ENCODE measurements at places on chromosomes 13 and 19.

GRCh38 chr19:49549045-49549444 lies 21.2 kb downstream of the RCN3 start:
- peaks cover 13% of the 10 kb centered on the region for H3K36me3 ChIP-seq
- H3K27me3 ChIP-seq: peaks cover 5% of the 10 kb centered on the region

GRCh38 chr13:42355092-42355485 lies 83.1 kb downstream of the AKAP11 start:
- peaks cover 6% of the 10 kb centered on the region for H3K36me3 ChIP-seq
- H3K27ac ChIP-seq: peak overlapping the region; percentile 89
- H3K4me3 ChIP-seq: peak overlapping the region; percentile 15

- no peak overlapping the region for H3K27ac ChIP-seq
- H3K4me3 ChIP-seq: no peak overlapping the region
- no peak for DNase-seq
- no peaks in the 10 kb centered on the region for H3K36me3 ChIP-seq
Observed at GRCh38 chr19:49136771-49137171, 17.4 kb downstream of the PPFIA3 start.

DNA sequence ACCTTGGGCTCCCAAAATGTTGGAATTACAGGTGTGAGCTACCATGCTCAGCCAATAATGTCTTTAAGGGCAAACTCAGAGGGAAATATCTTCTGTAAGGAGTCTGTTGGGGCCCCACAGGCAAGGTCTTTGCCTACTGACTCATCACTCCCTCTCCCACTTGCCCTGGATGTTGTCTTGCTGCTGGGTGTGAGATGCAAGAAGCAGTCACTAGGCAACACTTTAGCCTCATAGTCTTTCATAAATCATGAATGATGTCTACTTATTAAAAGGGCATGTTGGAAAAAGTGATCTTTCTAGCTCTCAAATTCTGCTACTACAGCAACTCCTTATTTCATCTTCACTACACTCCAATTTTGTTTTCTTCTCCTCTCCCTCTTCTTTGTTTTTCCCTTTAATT lies 34.6 kb upstream of the SLC10A2 start:
- no peaks in the 10 kb centered on the region for H3K4me1 ChIP-seq
- H3K27ac ChIP-seq: no peak overlapping the region
- DNase-seq: no peak
- no peak overlapping the region for H3K4me3 ChIP-seq
- H3K27me3 ChIP-seq: no peaks in the 10 kb centered on the region

DNA sequence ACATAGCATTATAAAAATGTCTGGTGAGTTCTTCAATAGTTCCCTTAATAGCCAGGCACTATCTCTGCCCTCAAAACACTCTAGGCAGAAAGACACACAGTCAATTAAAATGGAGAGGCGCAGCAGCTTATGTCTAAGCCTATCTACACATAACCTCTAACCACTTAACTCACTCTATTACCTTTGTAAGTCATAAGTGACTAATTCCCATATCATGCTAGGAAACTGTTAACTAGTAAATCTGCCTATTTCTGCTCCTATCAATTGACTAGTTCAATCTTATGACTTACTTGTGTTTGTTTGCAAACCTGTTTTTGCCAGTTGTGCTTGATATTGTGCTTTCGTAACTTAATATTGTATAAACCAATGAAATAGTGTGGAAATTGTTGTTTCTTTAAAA lies 3.2 kb downstream of the CCDC122 start:
- peaks cover 28% of the 10 kb centered on the region for H3K4me1 ChIP-seq
- H3K27ac ChIP-seq: no peak overlapping the region
- no peak overlapping the region for H3K4me3 ChIP-seq
- no peak for DNase-seq

DNA sequence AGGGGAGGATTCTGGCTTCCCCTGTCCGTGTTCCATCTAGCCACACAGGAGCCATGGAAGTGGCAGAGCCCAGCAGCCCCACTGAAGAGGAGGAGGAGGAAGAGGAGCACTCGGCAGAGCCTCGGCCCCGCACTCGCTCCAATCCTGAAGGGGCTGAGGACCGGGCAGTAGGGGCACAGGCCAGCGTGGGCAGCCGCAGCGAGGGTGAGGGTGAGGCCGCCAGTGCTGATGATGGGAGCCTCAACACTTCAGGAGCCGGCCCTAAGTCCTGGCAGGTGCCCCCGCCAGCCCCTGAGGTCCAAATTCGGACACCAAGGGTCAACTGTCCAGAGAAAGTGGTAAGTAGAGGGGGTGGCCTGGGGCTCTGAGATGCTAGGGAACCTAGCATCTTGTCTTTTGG lies 1.5 kb downstream of the BABAM1 start:
- no peaks in the 10 kb centered on the region for H3K27me3 ChIP-seq
- H3K27ac ChIP-seq: no peak overlapping the region
- peaks cover 11% of the 10 kb centered on the region for H3K36me3 ChIP-seq
- H3K4me3 ChIP-seq: peak overlapping the region; percentile 49
- H3K4me1 ChIP-seq: peaks cover 28% of the 10 kb centered on the region

DNA sequence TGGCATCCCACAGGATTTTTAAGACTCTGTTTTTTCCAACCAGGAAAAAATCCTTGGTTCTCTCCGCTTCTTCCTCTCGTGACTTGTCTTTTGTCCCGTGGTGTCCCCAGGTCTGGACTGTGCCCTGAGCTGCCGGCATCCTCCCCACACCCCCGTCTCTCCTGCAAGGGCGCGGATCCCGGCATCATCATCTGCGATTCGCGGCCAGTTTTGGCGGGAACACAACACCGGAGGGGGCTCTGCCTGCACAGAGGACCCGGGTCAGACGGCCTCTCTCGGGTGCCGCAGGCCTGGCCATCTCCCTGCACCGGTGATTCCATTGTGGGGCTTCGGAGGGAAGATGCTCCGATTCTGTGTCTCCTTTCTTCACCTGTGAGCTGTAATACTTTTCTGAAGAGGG lies 18.8 kb upstream of the GAS6 start:
- no peak for DNase-seq
- H3K4me1 ChIP-seq: peaks cover 15% of the 10 kb centered on the region
- H3K27me3 ChIP-seq: peaks cover 10% of the 10 kb centered on the region
- H3K27ac ChIP-seq: no peak overlapping the region

DNA sequence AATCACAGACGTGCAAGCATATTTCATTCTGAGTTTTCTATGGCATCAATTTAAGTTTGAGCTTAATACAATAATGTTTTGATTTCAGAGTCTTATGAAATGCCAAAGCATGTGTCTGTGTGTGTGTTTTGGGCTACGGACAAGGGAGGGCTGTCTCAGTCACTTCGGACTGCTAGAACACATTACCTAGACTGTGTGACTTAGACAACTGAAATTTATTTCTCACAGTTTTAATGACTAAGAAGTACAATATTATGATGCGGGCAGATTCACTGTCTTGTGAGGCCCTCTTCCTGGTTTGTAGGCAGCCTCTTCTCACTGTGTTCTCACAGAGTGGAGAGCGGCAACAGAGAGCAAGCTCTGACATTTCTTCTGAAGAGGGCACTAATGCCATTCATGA lies 1202.0 kb downstream of the EFNB2 start:
- H3K27ac ChIP-seq: no peak overlapping the region
- no peak for DNase-seq
- H3K27me3 ChIP-seq: no peaks in the 10 kb centered on the region
- no peak overlapping the region for H3K4me3 ChIP-seq
- H3K4me1 ChIP-seq: no peaks in the 10 kb centered on the region

- no peak overlapping the region for H3K27ac ChIP-seq
- H3K4me1 ChIP-seq: no peaks in the 10 kb centered on the region
- DNase-seq: no peak
- H3K27me3 ChIP-seq: peaks cover 13% of the 10 kb centered on the region
- no peaks in the 10 kb centered on the region for H3K36me3 ChIP-seq
Observed at GRCh38 chr19:4606921-4607678, 32.2 kb upstream of the TNFAIP8L1 start.

DNA sequence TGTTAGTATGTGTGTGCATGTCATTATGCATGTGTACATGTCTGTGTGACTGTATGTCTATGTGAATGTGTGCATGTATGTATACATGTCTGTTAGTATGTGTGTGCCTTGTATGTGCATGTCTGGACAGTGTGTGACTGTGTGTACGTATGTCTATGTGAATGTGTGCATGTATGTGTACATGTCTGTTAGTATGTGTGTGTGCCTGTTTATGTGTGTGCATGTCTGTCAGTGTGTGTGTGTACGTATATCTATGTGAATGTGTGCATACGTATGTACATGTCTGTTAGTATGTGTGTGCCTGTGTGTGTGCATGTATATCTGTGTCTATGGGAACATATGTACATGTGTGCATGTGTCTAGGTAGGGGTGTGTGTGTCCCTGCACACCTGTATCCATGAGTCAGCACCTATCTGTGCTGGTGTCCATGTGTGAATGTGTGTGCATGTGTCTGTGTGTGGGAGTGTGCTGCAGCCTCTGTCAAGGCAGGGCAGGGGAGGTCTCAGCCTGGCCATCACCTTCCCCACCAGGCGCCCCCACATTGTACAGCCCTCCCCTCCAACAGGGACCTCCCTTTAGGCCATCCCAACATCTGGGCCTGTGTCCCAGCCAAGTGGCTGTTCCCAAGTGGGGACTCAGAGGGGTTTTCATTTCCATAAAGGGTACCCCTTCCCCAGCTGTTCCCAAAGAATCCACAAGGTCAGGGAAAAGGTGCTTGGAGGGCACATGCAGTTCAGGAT lies 4.4 kb downstream of the GAS6 start:
- peaks cover 22% of the 10 kb centered on the region for H3K27me3 ChIP-seq
- peaks cover 22% of the 10 kb centered on the region for H3K4me1 ChIP-seq
- H3K4me3 ChIP-seq: no peak overlapping the region
- no peak for DNase-seq
- no peak overlapping the region for H3K27ac ChIP-seq

- no peaks in the 10 kb centered on the region for H3K4me1 ChIP-seq
- H3K27ac ChIP-seq: no peak overlapping the region
- no peak overlapping the region for H3K4me3 ChIP-seq
- DNase-seq: no peak
- no peaks in the 10 kb centered on the region for H3K36me3 ChIP-seq
- H3K27me3 ChIP-seq: peaks cover 17% of the 10 kb centered on the region
Observed at GRCh38 chr19:2983351-2984214, 6.2 kb downstream of the TLE6 start.

- no peak for DNase-seq
- H3K27me3 ChIP-seq: peaks cover 1% of the 10 kb centered on the region
- peaks cover 10% of the 10 kb centered on the region for H3K36me3 ChIP-seq
- no peak overlapping the region for H3K27ac ChIP-seq
- peaks cover 5% of the 10 kb centered on the region for H3K4me1 ChIP-seq
Observed at GRCh38 chr13:46303742-46304385, 83.2 kb downstream of the RUBCNL start.

GRCh38 chr13:98977568-98978265 lies at the start of gene DOCK9:
Gene DOCK9, minus strand, starts transcription at chr13:98978064. Its CDS starts 155 bp downstream, at chr13:98977909.
- DNase-seq: no peak
- H3K36me3 ChIP-seq: peaks cover 3% of the 10 kb centered on the region
- H3K4me3 ChIP-seq: no peak within 1 kb of the TSS
- H3K27ac ChIP-seq: no peak within 1 kb of the TSS
- no peaks in the 10 kb centered on the region for H3K27me3 ChIP-seq
- peaks cover 41% of the 10 kb centered on the region for H3K4me1 ChIP-seq

- no peak overlapping the region for H3K4me3 ChIP-seq
- no peak overlapping the region for H3K27ac ChIP-seq
- no peaks in the 10 kb centered on the region for H3K4me1 ChIP-seq
- H3K36me3 ChIP-seq: no peaks in the 10 kb centered on the region
- peaks cover 6% of the 10 kb centered on the region for H3K27me3 ChIP-seq
Observed at GRCh38 chr13:77565635-77566034, 30.1 kb downstream of the SCEL start.

- DNase-seq: no peak
- H3K4me3 ChIP-seq: no peak overlapping the region
- no peaks in the 10 kb centered on the region for H3K36me3 ChIP-seq
- no peaks in the 10 kb centered on the region for H3K27me3 ChIP-seq
Observed at GRCh38 chr13:65656740-65657329, 1573.3 kb downstream of the PCDH9 start.

DNA sequence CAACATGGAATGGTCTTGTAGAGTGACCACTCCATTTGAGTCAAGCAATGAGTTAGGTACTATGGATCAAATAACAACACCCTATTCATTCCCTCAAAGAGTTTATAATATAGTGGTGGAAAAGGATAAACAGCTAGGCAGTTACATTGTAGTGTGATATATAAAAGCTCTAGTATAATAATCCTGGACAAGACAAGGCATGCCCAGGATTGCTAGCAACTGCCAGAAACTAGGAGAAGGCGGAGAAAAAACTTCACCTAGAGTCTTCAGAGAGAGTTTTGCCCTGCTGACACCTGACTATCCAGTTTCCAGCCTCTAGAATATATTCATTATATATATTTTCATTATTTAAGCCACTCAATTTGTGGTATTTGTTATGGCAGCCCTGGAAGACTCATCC lies 530.6 kb downstream of the KLF12 start:
- no peaks in the 10 kb centered on the region for H3K27me3 ChIP-seq
- DNase-seq: no peak
- no peak overlapping the region for H3K27ac ChIP-seq
- H3K4me3 ChIP-seq: no peak overlapping the region
- H3K4me1 ChIP-seq: no peaks in the 10 kb centered on the region

DNA sequence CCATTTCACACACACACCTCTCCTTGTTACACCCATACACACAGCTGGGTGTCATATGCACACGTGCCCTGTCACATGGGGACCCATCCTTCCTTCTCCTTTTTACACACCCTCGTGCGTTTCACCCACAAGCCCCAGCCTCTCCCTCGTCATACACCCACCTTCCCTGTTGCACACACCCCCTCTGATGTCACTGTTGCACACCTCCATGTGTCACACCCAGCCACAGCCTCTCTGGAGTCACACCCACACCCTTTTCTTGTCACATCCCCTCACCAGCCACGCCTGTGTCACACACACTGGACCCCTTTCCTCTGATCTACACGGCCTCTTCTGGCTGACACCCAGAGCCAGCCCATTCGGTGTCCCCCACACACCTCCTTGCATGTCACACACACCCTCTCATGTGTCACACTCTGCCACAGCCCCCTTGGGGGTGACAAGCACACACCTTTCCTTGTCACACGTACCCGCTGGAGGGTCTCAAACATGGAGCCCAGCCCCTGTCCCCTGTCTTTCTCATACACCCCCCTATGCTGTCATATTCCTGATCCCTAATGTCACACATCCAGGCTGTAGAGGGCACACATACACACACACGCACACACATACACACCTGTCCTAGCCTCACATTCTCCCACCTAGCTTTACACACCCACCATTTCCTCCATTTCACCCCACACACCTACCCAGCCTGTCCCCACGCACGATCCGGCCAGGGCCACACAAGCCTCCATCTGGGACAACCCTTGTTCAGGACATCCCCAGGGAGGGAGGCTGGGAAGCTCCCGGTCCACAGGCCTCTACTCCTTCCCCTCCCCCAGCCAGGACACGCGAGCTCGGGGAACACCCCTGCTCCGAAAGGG lies 1.4 kb downstream of the NOVA2 start:
- H3K36me3 ChIP-seq: no peaks in the 10 kb centered on the region
- H3K4me3 ChIP-seq: peak overlapping the region; percentile 4
- no peak overlapping the region for H3K27ac ChIP-seq

GRCh38 chr13:28819046-28819730 lies 951 bp upstream of the MTUS2 start:
- DNase-seq: no peak
- H3K27ac ChIP-seq: no peak overlapping the region
- no peaks in the 10 kb centered on the region for H3K36me3 ChIP-seq
- peaks cover 44% of the 10 kb centered on the region for H3K27me3 ChIP-seq

- H3K4me3 ChIP-seq: no peak overlapping the region
- no peaks in the 10 kb centered on the region for H3K4me1 ChIP-seq
- DNase-seq: no peak
- no peak overlapping the region for H3K27ac ChIP-seq
Observed at GRCh38 chr19:13946414-13946813, 5.9 kb upstream of the DCAF15 start.

- no peak overlapping the region for H3K27ac ChIP-seq
- DNase-seq: no peak
- no peaks in the 10 kb centered on the region for H3K36me3 ChIP-seq
- H3K4me1 ChIP-seq: peaks cover 10% of the 10 kb centered on the region
- peaks cover 21% of the 10 kb centered on the region for H3K27me3 ChIP-seq
Observed at GRCh38 chr13:24381541-24382265, 72.3 kb downstream of the C1QTNF9 start.
